DMS53 (cell line): ENCODE measurements at places on chromosomes 6 and 20.

DNA sequence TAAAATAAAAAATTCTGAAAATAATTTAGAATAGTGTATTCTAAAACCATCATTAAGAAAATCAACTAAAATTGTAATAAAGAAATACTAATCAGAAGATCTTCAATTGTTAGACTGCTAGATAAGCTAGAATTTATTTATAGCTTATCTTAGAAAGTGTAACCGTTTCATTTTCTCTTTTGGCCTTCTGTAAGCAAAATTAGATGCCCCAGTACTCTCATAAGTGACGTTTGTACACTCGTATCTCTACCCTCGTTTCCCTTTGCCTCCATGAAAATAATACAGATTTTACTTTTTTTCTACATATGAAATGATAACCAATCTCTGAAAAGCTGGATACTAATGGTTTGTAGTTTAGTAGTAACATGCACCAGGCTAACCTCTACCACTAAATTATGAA, 19.8 kb downstream of the DSE start:
- no peak for DNase-seq

DNA sequence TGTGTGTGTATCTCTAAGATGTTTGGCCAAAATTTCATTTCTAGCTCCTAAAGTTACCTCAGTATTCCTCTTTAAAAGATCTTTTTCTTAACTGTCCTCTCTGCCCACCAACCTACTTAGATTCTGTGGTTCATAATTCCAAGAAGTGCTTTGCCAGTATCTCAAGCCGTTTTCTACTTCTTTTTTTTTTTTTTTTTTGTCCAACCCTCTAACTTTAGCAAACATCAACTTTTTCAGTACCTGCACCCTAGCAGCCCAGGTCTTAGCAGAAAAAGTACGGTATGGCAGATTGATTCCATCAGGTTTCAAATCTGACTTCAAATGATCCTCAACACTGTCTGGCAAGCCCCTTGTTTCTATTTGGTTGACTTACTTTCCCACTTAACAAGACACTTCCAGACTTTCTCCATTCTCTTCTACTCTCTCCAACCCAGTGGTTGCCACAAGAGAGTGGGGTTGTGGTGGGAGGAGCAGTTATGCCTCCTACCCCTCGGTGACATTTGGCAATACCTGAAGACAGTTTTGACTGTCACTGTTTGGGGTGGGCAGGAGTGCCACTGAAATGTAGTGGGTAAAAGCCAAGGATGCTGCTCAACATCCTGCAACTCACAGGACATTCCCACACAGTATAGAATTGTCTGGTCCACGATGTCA, 10.8 kb upstream of the MAN1A1 start:
- no peak for DNase-seq

DNA sequence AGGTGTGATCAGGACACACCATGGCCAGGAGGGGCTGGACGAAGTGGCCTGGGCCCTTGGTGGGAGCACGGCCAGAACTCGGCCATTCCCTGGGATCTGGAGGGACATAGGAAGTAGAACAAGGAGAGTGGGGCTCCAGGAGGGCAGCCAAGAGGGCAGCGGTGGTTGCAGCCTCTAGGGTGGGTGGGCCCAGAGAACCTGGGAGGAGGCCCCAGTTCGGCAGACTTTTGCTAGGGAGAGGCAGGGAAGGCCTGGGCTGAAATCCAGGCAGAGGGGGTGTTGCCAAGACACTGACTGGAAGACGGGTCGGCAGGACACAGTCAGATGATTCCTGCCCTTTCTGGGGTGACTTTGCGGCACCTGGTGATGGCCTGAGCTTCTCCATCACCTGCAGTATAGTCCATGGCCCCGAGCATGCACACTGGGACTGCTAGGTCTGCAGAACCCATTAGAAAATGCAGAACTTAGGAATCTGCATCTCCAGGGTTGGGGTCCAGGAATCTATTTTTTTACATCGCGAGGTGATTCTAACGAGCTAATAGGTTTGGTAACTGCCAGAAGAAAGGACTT, 224.8 kb downstream of the SYNDIG1 start:
- DNase-seq, result no peak

DNA sequence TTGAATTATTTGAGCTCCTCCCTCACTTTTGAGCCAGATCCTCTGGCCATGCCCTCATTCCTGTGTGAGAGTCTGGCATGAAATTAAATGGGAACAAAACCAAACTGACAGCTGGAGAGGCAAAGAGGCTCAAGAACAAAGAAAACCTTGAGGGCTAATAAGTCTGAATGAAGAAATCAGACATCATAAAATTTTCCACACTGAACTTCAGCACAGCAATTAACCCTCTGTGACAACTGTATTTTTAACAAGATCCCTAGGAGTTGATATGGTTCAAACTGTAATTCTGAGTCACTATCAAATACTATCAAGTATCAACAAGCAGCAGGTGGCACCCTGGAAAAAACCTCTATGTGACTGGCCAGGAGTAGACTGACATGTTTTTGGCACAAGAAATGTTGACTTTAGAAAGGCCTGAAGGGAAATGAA, 109.4 kb upstream of the EMILIN3 start:
- peak; percentile 89 for DNase-seq

DNA sequence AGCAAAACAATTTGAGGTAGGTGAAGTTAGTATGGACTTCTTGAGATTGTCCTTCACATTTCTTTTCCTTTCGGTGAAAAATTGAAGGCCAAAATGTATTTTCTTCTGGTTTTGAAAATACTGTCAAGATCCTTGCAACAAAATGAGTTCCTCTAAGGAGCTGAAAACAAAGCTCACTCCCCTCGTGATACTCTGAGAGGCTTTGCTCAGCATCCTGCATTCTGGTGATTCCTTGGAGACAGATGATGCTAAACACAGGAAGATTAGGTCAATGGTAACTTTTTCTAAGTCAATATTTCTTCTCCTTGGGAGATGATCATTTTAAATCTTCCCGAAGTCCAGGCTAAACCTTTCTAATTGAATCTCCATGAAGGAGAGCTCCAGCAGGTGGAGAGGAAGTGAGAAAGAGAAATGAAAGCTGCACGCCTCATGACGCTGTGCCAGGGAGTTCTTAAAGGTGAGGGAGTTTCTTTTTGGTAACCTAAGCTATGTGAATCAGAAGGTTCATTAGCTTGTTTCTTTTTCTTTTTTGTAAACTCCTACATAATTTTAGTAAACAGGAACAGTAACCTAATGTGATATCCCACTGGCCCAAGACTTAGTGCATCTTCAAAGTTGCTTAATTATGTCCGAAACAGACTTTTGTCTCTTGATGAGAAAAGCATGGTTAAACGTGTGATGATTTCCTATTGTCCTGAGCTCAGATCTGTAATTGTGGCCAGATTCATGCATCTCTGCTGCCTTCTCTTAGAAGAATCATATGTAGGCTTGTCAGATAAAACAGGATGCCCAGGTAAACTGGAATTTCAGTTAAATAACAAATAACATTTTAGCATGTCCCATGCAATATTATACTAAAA, 15.0 kb downstream of the ESR1 start:
- DNase-seq, result no peak

DNA sequence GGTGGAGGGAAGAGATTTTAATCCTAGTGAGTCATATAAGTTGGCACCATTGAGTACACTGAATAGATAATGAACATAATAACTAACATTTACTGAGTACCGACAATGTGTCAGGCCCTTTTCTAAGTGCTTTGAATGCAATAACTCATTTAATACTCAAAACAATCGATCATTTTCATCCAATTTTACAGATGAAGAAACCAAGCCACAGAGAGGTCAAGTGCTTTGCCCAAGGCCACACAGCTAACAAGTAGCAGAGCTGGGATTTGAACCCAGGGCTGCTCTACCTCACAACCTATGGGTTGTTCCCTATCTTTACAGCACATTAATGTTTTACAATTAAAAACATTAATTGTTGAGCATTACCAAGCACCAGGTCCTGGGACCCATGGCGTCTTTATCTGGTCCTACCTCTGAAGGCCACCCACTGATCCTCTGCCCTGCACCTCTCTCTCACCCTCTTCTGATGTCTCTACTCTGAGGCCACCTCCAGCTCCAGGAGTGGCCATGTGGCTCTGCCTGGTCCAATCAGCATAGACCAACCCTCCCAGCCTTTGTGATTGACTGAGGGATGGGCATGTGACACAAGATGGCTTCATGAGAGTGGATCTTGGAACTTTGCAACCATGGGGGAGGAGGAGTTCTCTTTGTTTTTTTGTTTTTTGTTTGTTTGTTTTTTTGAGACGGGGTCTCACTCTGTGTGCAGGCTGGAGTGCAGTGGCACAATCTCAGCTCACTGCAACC, 83.9 kb downstream of the KCNB1 start:
- DNase-seq, result peak; percentile 22

DNA sequence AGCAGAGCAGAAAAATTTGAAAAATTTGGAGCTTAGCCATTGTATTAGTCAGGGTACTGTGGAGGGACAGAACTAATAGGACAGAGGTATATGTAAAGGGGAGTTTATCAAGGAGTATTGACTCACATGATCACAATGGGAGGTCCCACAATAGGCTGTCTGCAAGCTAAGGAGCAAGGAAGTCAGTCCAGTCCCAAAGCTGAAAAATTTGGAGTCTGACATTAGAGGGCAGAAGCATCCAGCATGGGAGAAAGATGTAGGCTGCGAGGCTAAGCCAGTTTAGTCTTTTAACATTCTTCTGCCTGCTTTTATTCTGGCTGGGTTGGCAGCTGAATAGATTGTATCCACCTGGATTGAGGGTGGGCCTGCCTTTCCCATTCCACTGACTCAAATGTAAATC, 82.0 kb downstream of the SMPDL3A start:
- no peak for DNase-seq

DNA sequence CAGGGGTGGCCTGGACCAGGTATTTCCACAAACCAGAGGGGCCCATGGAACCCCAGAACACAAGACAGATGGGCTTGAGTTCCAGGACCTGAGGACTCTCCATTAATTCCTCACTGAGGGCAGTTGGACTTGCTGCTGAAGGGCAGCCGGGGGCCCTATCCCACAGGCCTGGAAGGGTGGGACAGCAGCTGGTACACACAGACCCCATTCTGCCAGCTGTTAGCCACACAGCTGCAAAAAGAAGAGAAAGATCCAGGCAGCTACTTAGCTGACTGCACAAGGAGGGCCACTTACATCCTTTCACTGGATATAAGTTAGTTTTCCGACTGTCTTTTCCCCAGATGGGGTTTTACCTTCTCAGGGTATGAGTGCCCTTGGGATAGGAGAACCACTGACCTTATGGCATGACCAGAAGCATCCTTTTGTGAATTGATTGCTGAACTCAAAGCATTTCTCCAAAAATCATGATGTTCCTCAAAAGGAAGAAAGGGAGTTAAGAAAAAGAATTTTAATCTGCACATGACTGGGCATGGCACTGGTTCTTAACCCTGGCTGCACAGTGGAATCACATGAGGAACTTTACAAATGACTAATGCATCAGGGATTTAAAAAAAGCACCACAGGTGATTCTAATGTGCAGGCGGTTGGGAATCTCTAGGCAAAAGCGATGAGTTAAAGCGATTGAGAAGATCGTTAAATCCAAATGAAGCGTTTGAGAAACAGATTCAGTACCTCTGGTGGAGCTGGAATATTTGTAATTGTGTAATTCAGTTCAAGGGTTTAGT, 199.4 kb downstream of the TFAP2A start:
- DNase-seq, result no peak

GRCh38 chr6:56978530-56978929, 23.6 kb downstream of the BEND6 start:
- DNase-seq, result no peak

DNA sequence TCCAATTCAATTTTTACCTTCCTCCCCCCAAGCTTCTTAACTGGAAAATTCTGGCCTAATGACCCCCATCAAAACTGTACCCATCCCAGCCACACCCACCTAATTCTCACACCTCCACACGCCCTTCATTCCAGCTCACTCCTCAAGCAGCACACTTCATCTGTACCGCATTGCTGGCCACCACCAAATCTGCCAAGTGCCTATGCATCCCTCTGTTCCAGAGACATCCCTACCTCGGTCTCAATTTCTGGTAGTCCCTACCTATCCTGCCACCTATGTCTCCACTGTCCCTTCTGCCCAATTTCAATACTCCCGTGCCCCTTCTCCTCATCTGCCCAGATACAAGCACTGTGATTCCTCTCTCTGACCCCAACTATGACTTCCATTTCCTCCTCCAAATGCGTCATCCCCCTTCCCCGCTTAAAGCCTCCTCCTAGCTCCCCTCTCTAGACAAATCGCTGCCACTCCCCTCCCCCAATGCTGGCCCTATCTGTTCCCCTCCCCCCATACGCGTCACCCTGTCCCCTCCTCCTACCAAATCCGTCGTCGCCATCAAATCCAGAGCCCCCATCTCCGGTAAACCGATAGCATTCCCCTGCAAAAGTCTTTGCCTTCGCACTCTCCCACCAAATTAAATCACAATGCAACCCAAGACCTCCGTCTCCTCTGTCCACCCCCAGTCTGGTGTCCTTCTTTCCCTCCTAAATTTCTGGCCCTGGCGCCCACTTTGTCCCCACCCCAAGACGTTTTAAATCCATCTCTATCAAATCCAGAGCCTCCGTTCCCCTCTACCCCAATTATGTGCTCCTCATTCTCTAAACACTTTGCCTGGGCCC, 1.2 kb downstream of the MTCH1 start:
- peak; percentile 29 for DNase-seq
